ENCODE measurements at places on chromosomes 13 and 19.
A peak's percentile ranks its signal among the peaks of the same experiment; 100 is the strongest.

- no peak for DNase-seq
Observed at GRCh38 chr13:34255711-34256110, 437.8 kb downstream of the RFC3 start.

- no peak for DNase-seq
Observed at GRCh38 chr13:103695320-103695719, 629.1 kb upstream of the SLC10A2 start.

GRCh38 chr19:5628461-5628860, 5.6 kb downstream of the SAFB start:
- DNase-seq: no peak

DNA sequence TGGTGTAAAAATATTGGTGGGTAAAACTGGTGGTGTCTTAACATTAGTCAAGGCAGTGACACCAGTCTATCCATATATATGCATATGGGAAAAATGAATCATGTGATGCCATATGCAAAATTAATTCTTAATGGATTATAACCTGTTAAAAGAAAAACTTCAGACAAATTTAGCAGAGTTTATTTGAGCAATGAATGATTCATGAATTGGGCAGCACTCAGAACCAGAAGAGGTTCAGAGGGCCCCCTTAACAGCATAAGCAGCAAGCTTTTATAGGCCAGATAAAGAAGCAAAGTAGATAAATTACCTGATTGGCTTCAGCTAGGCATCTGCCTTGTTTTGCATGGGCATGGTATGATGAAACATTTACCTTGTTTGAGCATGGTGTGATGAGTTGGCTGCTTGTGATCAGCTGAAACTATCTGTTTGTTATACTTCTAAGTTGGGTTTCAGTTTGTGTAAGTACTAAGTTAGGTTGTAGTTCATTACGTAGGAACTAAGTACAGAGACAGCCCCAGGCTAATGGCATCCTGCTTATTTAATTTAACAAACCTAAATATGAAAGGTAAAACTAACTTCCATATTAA, 66.6 kb downstream of the DNAJC15 start:
- no peak for DNase-seq

DNA sequence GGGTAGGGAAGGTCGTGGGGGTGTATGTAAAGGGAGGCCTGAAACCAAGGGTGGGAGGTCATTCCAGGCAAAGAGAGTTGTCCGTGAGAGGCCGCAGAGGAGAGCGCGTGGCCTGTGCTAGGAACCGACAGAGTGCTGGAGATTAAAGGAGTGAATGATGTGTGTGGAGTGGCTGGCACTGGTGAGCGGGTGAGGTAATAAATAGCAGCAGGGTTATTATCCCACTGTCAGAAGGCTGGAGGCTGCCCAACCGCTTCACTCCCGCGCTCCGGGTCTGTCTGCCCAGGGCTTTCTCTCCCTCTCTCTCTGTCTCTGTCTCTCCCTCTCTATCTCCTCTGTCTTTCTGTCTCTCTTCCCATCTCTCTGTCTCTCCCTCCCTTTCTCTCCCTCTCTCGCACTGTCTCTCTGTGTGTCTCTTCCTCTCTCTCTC, 17.4 kb downstream of the ZNF579 start:
- DNase-seq: peak; percentile 64

- DNase-seq: peak; percentile 69
Observed at GRCh38 chr19:41144403-41144802, 30.2 kb downstream of the CYP2F1 start.

DNA sequence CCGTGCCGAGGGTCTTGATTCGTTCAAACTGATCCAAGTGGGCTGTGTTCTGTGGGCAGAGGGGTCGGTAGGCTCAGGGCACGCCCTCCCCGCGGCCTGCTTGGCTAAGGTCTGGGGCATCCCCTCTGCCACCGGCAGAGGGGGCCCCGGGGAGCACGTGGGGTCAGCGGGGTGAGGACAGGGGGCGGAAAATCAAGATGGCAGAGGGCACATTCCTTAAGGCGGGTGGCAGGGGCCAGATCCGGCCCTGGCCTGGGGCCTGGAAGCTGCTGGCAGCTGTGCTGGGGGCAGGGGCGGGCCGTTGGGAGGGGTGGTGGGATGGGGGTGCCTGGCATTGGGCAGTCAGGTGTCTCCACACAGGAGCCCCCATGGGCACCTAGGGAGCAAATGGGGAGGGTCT, 10.7 kb downstream of the PRKACA start:
- DNase-seq: no peak

DNA sequence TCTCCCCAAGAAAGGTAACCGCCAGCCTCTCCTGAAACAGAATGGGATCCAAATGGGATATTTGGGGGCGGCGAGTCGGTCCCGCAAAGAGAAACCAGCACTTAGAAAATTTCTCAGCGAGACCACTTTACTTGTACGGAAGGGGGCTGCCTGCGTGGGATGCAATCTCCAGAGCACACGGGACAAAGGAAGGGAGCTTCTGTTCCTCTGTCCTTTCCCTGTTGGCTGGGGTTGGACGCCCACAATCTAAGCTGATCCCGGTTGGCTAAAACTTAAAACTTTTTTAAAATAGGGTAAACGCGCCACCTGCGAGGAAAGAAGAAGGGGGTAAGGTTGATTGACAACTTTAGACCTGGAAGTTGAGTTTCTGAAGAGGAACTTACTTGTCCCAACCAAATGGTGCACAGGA, 826 bp upstream of the BSG start:
- DNase-seq: peak; percentile 50

GRCh38 chr19:50772476-50772875, 2.2 kb downstream of the GPR32 start:
- no peak for DNase-seq

DNA sequence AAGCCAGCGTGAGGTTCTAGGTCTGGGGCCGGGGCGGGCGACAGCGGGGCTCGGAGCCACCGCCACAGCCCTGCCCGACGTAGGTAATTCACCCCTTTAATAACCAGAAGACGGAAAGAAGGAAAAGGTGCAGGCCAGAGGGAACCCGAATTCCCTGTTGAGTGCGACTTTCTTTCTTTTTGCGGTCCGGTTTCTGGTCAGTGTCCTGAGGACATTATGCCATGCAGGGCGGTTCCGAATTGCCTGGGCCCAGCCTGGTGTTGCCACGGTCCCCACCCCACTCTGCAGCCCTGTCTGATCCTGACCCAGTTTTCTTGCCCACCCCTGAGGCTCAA, 18.4 kb upstream of the TFDP1 start:
- DNase-seq: no peak

DNA sequence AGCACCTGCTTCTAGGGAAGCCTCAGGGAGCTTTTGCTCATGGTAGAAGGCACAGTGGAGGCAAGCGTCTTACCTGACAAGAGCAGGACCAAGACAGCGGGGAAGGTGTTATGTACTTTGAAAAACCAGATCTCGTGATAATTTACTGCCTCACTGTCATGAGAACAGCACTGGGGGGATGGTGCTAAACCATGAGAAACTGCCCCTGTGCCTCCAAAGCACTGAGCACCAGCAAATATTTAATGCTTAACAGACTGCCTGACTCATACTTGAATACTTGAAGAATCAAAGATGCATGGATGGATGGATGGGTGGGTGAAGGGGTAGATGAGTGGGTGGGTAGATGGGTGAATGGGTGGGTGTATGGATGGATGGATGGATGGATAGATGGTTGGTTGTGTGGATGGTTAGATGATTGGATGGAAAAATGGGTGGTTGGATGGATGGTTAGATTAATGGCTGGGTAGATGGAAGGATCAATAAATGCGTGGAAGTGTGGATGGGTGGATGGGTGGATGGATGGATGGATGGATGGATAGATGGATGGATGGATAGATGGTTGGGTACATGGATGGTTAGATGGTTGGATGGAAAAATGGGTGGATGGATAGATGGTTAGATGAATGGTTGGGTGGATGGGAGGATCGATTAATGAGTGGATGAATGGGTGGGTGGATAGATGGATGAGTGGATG, 101.1 kb upstream of the IPO5 start:
- no peak for DNase-seq

DNA sequence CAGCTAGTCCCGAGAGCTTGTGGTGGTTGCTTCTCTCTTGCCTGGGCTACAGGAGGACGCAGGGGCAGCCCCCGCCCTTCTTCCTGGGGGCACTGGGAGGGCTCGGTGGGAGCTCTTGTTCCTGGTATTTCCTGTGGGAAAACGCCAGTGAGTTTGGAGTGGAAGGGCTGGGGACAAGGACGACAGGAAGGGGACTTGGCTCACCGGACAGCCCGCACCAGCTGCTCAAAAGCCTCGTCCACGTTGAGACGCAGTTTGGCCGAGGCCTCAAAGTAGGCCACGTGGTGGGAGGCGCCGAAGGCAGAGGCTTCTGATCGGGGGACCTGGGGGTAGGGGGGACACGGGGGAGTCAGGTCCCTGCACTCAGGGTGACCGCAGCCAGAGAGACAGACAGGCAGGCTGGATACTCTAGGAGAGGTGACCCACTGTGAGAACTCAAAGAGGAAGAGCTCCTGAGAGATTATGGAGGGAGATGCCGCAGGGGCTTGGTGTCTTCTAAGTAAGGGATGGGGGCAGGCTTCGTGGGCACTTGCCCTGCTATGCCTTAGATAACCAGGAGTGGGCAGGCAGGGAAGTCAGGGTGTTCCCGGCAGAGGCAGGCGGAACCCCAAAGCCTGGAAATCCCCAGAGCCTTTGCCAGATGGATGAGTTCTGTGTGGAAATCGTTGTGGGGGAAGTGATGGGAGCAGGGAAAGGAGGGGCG, 4.3 kb downstream of the RRAS start:
- peak; percentile 17 for DNase-seq

DNA sequence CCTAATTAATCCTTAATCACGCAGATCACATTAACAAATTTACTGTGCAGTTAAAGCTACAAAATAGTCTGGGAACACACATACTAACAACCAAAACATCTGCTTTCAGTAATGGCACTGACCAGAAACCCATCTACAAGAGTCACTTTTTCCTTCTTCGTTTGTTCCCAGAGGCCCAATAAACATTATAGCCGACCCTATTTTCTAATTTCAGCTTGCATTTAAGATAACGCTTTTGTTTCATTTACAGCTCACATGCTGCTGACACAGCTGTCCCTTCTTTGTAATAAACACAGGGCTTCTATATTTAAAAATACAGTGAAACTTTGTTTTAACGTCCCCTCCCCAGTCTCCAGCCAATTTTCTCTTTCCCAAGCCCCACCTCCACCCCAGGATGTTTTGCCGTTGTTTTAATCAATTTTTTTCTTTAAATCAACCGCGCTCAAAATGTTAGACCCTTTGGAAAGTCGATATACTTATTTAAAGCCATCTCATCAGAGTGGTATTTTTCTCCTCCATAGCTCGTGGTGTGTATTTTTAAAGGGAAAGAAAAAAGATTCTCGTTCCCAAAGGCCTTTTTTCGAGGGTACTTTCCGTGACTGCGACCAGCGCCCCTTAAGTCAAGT, 1.7 kb upstream of the WBP4 start:
- no peak for DNase-seq

DNA sequence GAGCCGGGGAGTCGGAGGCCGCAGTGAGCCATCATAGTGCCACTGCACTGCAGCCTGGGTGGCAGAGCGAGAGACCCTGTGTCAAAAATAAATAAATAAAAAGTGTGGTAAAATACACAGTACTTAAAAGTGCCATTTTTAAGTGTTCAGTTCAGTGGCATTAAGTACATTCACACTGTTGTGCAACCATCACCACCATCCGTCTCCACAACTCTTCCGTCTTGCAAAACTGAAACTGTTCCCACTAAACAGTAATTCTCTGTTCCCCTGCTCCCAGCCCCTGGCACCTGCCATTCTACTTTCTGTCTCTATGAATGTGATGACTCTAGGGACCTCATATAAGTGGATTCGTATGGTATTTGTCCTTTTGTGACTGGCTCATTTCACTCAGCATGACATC, 13.3 kb downstream of the SLC25A42 start:
- DNase-seq: no peak

DNA sequence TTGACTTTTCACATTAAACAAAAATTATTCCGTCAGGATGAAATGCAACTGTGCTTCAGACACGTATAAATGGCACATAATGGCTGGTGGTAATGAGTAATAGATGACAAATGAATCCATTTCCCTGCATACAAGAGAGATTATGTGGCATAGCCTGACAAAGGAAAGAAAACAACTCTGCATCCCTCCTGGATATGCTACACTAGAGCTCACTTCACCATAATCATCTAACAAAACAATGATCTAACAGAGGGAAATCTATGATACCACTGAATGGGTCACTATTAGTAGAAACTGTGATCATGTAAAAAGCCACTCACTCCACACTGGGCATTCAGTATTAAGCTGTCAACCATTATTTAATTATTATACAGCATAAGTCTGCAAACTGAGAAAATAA, 1498.4 kb downstream of the EFNB2 start:
- DNase-seq: no peak

GRCh38 chr13:72751220-72751619, 23.5 kb downstream of the BORA start:
- no peak for DNase-seq

GRCh38 chr19:45591004-45591637, 6.5 kb upstream of the OPA3 start:
- no peak for DNase-seq

DNA sequence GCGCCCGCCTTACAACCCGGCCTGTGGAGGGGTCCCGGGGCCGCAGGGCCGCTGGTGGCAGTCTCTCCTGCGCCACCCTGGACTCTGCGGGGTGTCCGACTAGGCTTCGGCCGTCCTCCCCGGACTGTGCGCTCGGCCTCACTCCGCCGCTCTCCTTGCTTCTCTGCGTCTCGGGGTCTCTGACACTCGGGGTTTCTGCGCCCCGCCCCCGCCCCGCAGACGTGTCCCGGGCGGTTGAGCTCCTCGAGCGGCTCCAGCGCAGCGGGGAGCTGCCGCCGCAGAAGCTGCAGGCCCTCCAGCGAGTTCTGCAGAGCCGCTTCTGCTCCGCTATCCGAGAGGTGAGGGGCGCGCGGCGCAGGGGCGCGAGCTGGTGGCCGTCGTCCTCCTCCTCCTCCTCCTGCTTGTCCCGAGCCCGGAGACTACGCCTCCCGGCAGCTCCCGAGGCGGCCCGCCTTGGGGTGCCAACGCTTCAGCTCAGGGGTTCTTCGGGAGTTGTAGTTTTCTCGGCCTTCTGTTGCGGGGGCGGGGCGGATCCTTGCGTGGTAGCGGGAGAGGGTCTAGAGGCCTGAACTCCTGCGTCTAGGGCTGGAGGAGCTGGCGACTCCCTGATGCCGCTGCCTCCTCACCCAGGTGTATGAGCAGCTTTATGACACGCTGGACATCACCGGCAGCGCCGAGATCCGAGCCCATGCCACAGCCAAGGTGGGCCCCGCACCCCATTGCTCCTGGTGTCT, 627 bp downstream of the LIN7B start:
- peak; percentile 90 for DNase-seq

All from brain (organoid and tissue), 16 donors.